ENCODE measurements at places on chromosomes 7 and 10.
A peak's percentile ranks its signal among the peaks of the same experiment; 100 is the strongest.

DNA sequence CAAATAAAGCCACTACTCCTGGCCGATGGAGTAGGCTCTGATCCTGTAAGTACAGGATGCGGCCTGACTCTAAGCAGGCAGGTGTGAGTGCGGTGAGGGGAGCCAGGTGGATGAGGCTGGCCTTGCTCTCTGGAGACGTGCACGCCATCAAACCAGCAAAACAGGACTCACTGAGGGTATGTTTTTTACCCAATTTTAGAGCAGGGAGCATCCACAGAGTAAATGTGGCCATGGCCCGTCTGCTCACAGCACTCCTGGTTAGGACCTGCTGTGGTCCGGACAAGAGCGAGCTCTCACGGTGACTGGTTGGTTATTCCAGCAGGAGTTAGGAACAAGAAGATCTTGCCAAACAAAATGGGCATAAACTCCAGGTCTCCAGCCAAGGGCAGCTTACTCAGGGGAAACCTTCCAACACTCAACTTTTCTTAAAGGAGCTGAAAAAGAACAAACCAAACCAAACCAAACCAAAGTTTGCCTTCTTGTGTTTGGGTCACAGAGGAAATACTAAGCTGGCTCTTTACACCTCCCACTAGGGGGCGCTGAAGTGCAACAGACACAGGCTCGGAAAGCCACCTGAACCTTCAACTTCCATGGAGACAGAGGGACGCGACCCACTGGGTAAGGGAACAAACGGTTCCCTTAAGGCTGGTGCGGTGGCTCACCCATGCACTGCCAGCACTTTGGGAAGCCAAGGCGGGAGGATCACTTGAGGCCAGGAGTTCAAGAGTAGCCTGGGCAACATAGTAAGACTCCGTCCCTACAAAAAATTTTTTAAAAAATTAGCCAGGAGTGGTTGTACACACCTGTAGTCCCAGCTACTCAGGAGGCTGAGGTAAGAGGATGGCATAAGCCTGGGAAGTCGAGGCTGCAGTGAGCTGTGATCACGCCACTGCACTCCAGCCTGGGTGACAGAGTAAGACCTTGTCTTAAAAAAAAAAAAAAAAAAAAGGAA lies 122.4 kb downstream of the CLEC2L start:
- DNase-seq = peak; percentile 80

GRCh38 chr7:4058158-4058557 lies 623.9 kb upstream of the FOXK1 start:
- DNase-seq = no peak

DNA sequence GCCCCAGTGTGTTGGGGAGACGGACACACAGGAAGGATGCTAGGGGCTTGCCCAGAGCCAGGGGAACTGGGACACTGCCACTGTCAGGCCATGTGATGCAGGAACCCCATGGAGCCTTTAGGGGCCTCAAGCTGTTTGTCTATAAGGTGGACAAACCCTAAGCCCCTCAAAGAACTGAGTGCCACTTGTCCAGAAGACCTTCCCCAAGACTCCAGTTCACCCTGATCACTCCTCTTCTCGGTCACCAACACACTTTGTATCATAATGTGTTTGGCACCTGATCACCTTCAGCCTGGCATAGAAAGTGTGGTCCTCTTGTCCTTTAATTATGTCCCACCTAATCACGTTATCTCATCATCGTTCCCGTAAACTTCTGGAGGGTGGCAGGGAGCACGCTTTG lies 700 bp downstream of the H2BK1 start:
- DNase-seq = no peak

DNA sequence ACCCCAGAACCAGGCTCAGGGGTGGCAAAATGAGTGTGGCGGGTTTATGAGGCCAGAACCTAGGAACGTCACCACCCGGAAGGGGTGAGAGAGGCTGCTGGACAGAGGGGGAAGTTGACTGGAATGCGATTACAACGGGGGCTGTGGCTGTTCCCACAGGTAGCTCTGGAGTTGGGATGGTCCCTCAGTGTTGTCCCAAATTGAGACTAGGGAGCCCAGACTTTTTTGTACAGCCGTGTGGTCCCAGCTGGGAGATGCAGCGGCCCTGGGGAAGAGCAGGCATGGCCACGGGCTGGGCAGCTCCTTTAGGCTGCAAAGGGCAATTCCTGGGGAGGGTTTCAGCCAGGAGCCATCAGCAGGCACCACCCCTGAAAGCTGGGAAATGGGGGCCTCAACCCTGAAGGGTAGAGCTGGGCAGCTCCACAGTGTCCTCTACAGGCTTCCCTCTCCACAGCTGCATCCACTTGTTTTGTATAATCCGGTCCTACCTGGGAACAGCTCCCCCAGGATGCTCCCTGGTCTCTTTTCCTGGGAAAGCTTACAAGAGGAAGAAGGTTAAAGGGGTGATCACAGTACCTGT lies 11.0 kb upstream of the GDF10 start:
- DNase-seq = no peak

GRCh38 chr10:15784662-15785300 lies 65.1 kb upstream of the ITGA8 start:
- no peak for DNase-seq

GRCh38 chr10:77926566-77927401 lies at the start of gene DLG5:
TSS of gene DLG5 (minus strand) at chr10:77926755. CDS start at chr10:77926520, 235 bp downstream.
- DNase-seq = peak; percentile 74

DNA sequence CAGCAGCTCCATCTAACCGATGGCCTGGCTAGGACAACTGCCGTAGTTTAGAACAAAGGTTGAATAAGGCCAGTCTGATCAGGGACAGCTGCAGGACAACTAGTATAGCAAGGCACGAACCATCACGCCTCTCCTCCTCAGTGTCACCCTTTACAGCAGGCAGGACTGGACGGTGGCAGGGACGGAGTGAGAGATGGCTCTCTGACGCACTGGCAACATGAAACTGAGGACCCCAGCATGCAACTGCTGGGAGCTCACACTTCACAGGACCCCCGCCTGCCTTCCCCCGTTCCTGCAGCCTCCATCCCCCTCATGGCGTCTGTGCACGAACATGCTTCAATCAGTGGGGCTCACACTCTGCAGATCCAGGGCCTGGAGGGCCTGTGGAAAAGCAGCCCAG lies 53.7 kb downstream of the ZRANB1 start:
- no peak for DNase-seq

GRCh38 chr7:105715528-105715927 lies 134.2 kb upstream of the EFCAB10 start:
- DNase-seq = no peak

- peak; percentile 20 for DNase-seq
These were observed 1.7 kb downstream of the FOXP2 start for GRCh38 chr7:114416129-114416990.

- no peak for DNase-seq
These were observed 94.7 kb downstream of the WDR11 start for GRCh38 chr10:120945801-120946302.

DNA sequence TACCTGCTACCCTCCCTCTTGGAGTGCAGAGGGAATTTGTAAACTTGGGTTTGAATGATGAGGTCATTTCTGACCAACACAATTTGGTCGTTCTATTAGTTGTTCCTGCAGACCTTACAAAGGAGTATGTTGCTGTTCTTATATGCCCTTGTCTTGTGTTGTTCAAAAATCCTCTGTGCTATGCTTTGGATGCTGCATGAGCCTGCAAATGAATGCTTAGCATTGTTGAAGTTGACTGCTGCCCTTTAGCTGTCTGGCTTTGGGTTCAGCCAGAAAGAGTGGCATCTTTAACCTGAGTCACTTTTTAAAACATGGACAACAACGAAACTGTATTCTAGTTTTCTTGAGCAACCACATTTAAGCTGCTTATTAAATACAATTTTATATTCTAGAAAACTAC lies 80.3 kb downstream of the SND1 start:
- DNase-seq = no peak

All from hindlimb muscle (tissue), 1 donor.